Natural killer cell (primary cell): ENCODE measurements at places on chromosomes 7 and 10. TPM values are rescaled to one million over a fixed set of nuclear protein-coding genes. Genes with fewer than 3 reads are reported as not detected.

GRCh38 chr7:32774541-32774951, 117.0 kb downstream of the KBTBD2 start:
- no peak for DNase-seq

IL2RA gene
- 3.4 TPM for total RNA-seq

TMEM270 gene
- not detected for total RNA-seq

PPRC1 gene
- 37.7 TPM for total RNA-seq

MOGAT3 gene
- total RNA-seq = not detected

DNA sequence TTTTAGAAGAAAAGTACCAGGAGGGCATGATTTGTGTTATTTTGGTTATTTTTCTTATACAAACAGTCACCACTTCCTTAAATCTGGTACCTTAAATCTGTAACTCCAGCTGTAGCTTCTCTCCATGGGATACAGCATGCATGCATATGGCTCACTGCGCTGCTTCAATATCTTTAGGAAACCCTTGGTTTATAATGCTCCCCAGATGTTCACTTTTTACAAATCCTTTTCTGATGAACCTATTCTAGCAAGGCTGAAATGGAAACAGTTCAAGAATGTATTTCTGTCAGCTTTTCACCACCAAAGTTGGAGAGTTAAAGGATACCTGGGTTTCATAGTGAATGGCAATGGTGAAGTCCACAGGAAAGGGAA, 50.9 kb downstream of the LAMB4 start:
- no peak for DNase-seq

- DNase-seq = no peak
Measured at GRCh38 chr10:70254778-70255328, 21.6 kb upstream of the PPA1 start.

- no peak for DNase-seq
Measured at GRCh38 chr7:14229047-14229446, 239.6 kb upstream of the ETV1 start.

DNA sequence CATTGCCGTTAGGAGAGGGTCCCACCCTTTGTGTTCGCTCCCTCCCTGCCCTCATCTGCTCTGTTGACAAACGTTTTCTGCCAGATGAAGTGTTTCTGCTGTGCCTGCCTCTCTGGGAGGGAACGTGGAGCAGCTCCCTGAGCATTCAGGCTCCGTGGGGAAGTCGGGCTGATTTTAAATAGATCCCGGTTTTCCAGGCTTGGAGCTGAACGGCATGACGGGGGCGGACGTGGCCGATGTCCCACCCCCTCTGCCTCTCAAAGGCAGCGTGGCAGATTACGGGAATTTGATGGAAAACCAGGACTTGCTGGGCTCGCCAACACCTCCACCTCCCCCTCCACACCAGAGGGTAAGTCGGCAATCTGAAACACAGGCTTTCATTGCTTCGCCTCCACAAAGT, 101.9 kb upstream of the NPS start:
- DNase-seq = no peak

- DNase-seq = no peak
Measured at GRCh38 chr7:6130007-6130587, 98.9 kb downstream of the ANKRD61 start.

GRCh38 chr10:33279811-33280602, 54.5 kb downstream of the NRP1 start:
- no peak for DNase-seq

DNA sequence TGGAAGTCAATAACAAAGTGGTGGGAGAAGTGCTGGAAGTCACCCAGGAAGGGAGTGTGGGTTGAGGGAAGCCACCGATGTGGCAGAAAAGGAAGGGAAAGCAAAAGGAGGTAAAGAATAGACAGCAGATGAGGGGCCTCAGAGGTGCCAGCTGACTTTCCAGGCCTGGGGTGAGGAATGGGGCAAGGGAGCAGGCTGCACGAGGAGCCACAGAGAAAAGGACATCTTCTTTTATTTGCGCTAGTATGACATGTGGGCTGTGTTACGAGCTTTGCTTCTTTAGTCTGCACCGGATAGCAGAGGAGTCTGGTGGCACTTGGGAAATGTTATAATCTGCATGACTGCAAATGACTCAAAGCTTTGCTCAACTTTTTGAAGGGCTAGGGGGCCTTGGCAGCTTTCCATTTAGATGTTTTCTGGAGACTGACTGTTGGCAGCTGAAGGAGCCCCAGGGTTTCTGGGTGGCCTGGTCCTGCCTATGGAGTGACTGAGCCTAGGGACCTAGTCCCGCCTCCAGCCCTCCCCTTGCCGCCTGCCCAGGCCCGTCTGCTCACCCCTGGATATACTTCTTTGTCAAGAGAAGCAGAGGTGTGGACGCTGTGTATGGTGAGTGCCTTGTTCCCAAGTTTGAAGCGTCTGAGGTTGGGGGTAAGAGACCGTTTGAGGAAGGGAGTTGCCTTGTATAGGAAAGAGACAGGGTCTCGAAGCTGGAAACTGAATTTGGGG, 5.1 kb downstream of the PRXL2A start:
- DNase-seq = no peak

DNA sequence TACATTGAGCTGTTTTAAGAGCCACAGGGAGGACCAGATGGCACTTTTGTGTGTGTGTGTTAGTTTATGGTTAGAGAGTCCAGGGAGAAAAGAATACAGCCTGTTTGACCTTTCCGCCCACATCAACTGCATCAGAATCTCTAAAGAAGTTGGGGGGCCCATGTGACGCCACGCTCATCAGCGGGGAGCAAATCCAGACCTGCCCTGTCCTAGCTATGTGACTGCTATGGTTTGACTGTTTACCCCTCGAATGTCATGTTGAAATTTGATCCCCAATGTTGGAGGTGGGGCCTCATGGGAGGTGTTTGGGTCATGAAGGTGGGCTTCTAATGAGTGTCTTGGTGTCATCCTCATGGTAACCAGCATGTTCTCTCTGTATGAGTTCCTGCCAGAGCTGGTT, 128.0 kb downstream of the ADRA2A start:
- no peak for DNase-seq

DNA sequence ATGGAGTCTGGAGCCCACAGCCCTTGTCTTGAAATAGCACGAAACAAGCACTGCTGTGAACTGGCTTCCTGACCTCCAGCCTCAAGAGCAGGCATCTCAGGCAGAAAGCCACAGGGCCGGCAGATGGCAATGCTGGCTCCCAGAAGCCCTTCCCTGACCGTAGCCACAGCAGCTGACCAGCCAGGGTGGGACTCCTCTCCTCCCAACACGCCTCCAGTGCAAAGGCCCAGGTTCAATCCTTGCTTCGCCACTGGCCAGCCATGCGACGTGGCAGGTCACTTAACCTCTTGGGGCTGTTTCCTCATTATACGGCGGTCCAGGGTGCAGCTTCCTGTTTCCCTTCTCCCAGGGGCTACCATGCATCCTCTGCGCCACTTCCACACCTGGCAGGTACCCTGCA, 12.8 kb downstream of the PRKAG2 start:
- no peak for DNase-seq

- DNase-seq = no peak
Measured at GRCh38 chr7:54060643-54061042, 481.5 kb upstream of the VSTM2A start.

DGKB gene
- not detected for total RNA-seq

HOXA7 gene
- not detected for total RNA-seq

DNA sequence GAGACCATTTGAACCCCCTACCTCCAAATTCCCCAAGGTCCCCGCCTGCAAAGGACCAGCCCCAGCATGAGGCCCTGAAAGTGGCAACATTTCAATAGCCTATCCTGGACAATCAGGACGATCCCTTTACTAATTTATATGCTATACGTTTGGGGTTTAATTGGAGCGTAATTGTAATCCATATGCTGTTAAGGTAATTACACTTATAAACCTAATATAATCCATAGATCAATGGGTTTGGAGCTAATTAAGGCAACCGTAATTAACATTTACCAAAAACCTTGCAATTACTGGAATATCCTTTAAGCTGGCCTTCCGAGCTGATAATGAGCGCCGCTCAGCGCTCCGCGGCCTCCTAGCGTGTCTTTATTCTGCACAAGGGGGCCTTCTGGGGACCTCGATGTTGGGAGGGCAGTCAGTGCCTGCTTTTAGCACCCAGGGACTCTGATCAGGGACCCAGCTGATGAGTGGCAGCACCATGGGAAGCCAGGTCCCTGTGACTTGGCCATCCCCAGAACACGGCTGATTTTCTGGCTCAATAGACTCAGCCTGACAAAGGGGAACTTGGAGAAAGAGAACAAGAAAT, 91.2 kb downstream of the LHPP start:
- DNase-seq = no peak

- DNase-seq = no peak
Measured at GRCh38 chr10:125708971-125709503, 10.5 kb upstream of the EDRF1 start.

POR gene
- 56.0 TPM for total RNA-seq

- DNase-seq = no peak
Measured at GRCh38 chr7:42961170-42961569, 29.0 kb downstream of the MRPL32 start.

GRCh38 chr10:118913825-118914224, 115.7 kb upstream of the NANOS1 start:
- DNase-seq = no peak

PNLIPRP1 gene
- not detected for total RNA-seq

- no peak for DNase-seq
Measured at GRCh38 chr7:22052674-22053365, 107.1 kb upstream of the CDCA7L start.

- DNase-seq = no peak
Measured at GRCh38 chr7:69764681-69765080, 166.4 kb downstream of the AUTS2 start.

- no peak for DNase-seq
Measured at GRCh38 chr10:112361951-112362751, 11.8 kb upstream of the ACSL5 start.

ATP6V1F gene
- total RNA-seq = 94.3 TPM

GRCh38 chr10:132308587-132309470, 1.1 kb upstream of the STK32C start:
- DNase-seq = peak; percentile 40

NPSR1 gene
- total RNA-seq = not detected

DNA sequence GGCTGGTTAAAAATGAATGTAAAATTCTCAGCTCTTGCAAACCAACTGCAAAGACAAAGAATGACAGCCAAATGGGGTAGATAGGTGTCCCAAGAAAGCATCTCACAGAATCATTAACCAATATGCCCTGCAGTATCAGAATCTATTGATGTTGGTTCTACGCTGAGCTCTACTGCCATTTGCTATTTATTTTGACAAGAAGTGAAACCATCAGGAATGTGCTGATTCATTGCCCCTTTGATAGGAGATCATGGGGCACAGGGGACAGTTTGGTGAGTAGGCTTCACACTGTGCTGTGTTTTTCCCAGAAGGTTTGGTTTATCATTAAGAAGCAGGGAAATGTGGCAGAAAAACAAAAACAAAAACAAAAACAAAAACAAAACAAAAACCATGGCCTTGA, 19.4 kb upstream of the CDC14C start:
- DNase-seq = no peak

ASIC3 gene
- total RNA-seq = 5.7 TPM

- DNase-seq = no peak
Measured at GRCh38 chr7:35482231-35482630, 212.7 kb downstream of the HERPUD2 start.
